ENCODE measurements at places on chromosomes 11 and 22.

GRCh38 chr11:75697906-75698581 lies 19.6 kb upstream of the MOGAT2 start:
- no peak for DNase-seq

- no peak for DNase-seq
Measured at GRCh38 chr11:114773541-114774338, 95.4 kb downstream of the NXPE2 start.

GRCh38 chr11:3905080-3905953 lies 49.9 kb downstream of the STIM1 start:
- peak; percentile 86 for DNase-seq

DNA sequence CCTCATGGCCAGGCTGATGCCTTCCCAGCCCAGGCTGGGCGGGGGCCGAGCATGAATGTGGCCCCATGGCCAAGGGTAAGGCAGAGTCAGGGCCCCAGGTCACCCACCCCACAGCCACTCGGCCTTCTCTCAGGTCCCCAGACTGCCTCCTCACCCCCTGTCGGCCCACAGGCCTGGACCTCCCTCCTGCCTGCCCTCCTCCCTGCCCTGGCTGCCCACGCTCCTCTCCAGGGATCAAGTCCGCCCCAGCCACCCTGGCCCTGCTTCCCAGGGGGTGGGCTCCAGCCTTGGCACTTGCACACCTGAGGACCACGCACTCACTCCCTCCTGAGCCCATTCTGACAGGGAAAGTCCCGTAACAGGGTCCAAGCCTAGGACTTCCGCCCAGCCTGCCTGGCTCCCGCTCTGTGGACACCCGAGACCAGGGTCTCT lies 37.8 kb upstream of the TH start:
- DNase-seq: no peak

GRCh38 chr11:23318670-23319069 lies 458.4 kb upstream of the CCDC179 start:
- no peak for DNase-seq

DNA sequence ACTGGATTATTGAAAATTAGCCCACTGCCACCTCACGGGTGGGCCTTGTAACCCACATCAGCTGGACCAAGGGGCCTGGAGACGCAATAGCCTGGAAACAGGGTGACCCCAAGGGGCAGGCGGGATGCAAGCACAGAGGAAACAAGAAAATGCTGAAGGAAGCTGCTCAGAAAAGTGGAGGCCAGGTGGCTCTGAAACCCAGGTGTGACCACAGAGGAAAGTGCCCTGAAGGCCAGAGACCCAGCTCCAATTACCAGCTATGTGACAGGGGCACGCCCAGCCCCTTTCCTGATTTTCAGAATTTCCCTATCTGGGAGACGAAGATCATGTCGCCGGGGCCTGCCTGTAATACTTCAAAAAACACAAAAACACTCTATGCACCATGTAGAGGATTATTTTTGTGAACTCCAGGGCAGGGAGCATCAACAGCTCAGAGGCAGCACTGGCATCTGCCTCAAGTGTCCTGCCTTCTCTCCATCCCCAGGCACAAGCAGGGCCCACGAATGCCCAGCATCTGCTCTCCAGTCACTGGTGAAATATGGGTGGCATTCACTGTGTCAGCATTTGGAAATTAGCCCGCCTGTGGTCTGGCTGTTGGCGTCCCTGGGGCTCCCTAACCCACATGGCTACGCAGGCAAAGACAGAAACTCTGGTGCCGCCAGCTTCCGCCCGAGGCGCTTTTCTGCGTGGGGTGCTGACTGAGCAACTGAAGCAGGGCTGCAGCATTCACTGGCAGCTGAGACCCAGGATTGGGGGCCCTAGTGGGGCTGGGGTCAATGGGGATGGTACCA lies 6.3 kb downstream of the KCNJ1 start:
- no peak for DNase-seq

- DNase-seq: no peak
Measured at GRCh38 chr11:120501976-120502755, 9.4 kb upstream of the GRIK4 start.

Data from MV-4-11 (cell line).